ENCODE measurements at places on chromosomes 2 and 18. TPM values are rescaled to one million over a fixed set of nuclear protein-coding genes. Genes with fewer than 3 reads are reported as not detected.

The GAL3ST2 gene
- total RNA-seq: 0.51 TPM

GRCh38 chr18:75201282-75202270, 7.4 kb downstream of the PTGR3 start:
- DNase-seq: no peak
- peaks cover 19% of the 10 kb centered on the region for H3K27me3 ChIP-seq
- H3K36me3 ChIP-seq: peaks cover 19% of the 10 kb centered on the region
- H3K27ac ChIP-seq: no peak overlapping the region

DNA sequence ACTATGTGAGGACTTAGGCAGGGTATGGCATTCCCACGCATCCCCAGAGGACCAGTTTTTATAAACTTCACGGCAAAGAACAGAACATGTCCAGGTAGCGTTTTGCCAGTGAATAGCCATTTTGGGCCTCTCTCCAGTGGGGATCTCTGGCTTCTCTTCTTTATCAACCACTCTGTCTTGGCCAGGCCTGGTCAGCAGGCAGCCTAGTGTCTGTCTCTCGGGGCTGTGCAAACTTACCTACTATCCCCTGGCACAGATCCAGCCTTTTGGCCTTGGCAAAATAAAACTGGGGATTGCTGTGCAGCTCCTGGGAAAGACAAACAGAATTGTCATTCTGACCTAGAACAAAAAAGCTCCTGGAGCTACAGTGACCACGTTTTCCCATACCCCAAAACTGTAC, 14.5 kb downstream of the CAPN14 start:
- H3K36me3 ChIP-seq: no peaks in the 10 kb centered on the region
- DNase-seq: no peak
- no peak overlapping the region for H3K4me3 ChIP-seq
- H3K4me1 ChIP-seq: no peaks in the 10 kb centered on the region
- peaks cover 4% of the 10 kb centered on the region for H3K27me3 ChIP-seq
- no peak overlapping the region for H3K27ac ChIP-seq

The GCG gene
- not detected for total RNA-seq

DNA sequence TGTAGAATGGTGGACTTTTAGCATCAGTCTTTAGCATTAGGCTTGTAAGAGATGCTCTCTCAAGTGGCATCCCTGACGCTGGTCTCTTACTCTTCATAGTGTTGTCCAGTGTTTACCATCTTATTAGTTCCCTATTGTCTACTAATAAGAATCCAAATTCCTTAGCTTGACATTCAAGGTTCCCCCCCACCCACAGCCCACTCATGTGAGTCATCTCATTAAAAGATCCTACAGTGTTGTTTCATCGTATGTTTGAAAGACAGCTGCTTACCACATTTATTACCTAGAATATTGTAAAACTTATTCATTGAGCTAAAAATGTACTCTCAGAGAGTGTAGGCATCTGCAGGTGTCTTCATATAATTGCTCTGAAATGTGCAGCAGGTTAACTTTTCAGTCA, 28.5 kb downstream of the EIF5B start:
- H3K27me3 ChIP-seq: no peaks in the 10 kb centered on the region
- H3K36me3 ChIP-seq: peaks cover 51% of the 10 kb centered on the region
- peaks cover 14% of the 10 kb centered on the region for H3K4me1 ChIP-seq
- no peak overlapping the region for H3K4me3 ChIP-seq
- H3K27ac ChIP-seq: no peak overlapping the region

The CCDC148 gene
- total RNA-seq: not detected

The RESP18 gene
- total RNA-seq: not detected

The PLCL1 gene
- total RNA-seq: 0.78 TPM

The SALL3 gene
- total RNA-seq: not detected

DNA sequence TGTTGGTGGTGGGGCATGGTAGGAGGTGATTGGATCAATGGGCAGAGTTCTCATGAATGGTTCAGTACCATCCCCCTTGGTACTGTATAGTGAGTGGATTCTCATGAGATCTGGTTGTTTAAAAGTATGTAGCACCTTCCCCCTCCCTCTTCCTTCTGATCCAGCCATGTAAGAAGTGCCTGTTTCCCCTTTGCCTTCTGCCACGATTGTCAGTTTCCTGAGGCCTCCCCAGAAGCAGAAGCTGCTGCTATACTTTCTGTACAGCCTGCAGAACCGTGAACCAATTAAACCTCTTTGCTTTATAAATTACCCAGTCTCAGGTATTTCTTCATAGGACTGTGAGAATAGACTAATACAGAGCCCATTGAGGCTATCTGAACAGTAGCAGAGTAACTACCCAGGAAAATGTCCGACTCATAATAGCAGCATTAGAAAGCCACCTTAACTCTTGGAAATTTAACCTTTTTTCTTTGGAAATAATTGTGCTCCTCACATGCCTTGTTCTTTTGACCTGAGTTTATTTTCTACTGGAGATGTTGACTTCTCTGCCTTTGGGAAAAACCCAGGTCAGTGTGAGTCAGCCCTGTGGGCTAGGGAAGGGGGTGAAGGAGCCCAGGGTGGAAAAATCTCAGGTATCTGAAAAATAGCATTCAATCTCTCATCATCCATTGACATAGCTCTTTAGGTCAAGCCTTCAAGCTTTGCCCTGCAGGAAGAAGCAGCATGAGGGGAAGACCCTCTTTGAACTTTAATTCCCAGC, 18.1 kb downstream of the CYP1B1 start:
- H3K4me3 ChIP-seq: no peak overlapping the region
- DNase-seq: no peak
- H3K27me3 ChIP-seq: peaks cover 12% of the 10 kb centered on the region

DNA sequence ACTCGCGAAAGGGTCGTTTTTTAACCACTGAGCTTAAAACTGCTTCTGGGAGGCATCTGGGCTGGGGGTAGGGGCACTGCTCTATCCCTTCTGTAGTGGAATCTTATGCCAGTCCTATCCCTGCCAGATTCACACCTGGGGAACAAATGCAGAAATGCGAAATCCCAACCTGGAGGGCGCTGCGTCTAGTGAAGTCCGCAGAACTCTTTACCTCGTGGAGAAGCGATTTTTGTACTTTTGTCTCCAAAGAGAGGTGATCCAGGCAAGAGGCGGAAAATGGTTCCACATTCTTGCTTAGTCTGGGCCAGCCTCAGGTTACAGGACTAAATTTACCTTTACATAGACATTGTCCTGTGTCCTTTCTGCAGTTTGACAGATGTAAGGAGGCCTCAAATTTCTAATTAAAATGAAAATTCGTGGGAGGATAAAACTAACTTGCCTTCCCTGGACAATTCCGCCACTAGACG, 10.4 kb downstream of the TBR1 start:
- peaks cover 84% of the 10 kb centered on the region for H3K27me3 ChIP-seq
- peak overlapping the region; percentile 57 for H3K4me3 ChIP-seq
- DNase-seq: no peak
- peak overlapping the region; percentile 40 for H3K27ac ChIP-seq
- peaks cover 6% of the 10 kb centered on the region for H3K36me3 ChIP-seq
- peaks cover 29% of the 10 kb centered on the region for H3K4me1 ChIP-seq

GRCh38 chr18:50644807-50645206, 84.9 kb downstream of the MAPK4 start:
- no peak overlapping the region for H3K4me3 ChIP-seq
- H3K4me1 ChIP-seq: no peaks in the 10 kb centered on the region
- H3K27me3 ChIP-seq: peaks cover 3% of the 10 kb centered on the region
- DNase-seq: no peak
- H3K27ac ChIP-seq: no peak overlapping the region

GRCh38 chr2:238216651-238217184, 13.2 kb upstream of the ILKAP start:
- no peak for DNase-seq
- H3K4me1 ChIP-seq: no peaks in the 10 kb centered on the region
- peaks cover 24% of the 10 kb centered on the region for H3K27me3 ChIP-seq
- no peak overlapping the region for H3K27ac ChIP-seq
- H3K36me3 ChIP-seq: no peaks in the 10 kb centered on the region
